ENCODE measurements at places on chromosomes 3 and 15.

GRCh38 chr15:52503788-52504496, 24.7 kb downstream of the MYO5A start:
- DNase-seq: no peak

- no peak for DNase-seq
Measured at GRCh38 chr3:8629151-8630021, 15.2 kb downstream of the SSUH2 start.

GRCh38 chr15:48703544-48703943, 58.0 kb upstream of the FBN1 start:
- DNase-seq: no peak

DNA sequence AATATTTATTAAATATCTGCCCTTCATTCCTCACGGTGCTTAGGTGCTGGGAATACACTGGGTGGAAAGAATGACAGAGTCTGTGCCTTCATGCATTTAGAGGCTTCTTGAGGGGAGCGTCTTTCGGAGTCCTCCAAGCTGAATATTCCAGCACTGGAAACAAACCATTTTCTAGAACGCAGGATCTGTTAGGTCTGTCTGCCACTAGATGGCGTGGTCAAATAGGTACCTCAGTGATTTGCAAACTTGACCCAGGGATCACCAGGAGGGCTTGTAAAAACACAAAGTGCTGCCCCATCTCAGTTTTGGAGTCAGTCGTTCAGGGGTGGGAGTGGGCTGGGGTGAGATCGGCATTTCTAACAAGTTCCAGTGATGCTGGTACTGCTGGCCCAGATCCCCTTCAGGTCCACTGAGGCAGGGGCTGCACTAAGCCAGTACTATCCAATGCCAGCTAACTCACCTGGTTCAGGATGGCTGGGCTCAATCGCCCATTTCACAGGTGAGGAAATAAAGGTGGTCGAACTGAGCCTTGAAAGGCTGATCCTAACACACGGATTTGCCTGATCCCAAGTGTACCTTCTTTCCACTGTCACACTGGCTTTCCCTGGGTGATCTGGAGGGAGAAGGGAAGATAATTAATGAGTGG, 14.8 kb downstream of the ARNT2 start:
- no peak for DNase-seq

DNA sequence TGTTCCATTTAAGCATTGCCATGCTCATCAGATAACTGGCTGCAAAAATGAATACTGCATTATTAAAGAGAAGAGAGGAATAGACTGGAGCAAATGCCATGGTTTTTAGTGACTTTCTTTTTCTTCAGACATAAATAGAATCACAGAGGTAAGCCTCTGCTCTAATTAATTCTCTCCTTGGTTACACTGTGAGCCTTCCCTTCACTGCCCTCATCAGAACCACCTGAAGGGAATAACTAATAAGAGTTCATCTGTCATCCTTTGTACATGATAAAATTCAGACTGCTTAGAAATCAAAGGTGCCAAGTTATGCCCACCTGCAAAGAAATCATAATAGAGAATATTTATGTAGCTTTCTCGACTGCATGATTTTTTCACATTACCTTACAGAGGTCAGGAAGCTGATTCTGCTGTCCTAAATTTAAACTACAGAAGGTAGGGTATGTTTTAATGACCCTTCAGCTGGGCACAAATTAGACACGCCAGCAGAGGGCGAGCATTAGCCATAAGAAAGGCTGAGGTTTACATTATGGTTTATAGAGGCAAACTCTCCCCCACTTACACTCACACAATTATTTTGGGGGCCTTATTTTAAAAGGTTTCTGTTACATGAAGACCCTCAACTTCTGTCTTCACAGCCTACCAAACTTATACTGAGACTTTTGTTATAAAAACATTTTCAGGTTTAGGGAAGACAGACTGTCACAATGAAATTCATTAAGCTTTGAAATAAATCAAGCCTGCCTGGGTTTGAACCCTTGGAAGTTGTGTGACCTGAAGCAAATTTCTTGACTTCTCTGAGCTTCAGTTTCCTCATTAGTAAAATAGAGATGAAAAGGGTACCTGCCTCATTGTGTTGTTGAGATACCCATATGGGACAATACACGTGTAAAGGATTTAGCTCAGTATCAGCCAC, 15.3 kb upstream of the UNC13C start:
- DNase-seq: no peak
